CD4-positive, alpha-beta T cell treated with Interferon alpha-2 for 1 hour (primary cell): ENCODE measurements at places on chromosomes 13 and 19.
A peak's percentile ranks its signal among the peaks of the same experiment; 100 is the strongest.

DNA sequence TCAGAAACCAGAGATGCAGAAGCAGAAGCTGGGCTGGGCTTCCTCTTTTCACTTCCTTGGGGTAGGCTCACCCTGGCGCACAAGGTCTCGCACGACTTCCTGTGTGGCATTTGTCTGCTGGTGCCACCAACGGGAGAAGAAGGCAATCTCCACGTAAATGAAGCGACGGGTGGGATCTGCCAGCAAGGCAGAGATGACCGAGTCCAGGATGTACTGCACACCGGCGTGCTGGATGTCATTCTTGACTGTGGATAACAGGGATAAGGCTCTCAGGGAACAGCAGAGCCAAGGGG lies 1.3 kb downstream of the MAN2B1 start:
- DNase-seq = peak; percentile 78

GRCh38 chr19:46661735-46662592 lies 982 bp upstream of the DACT3 start:
- DNase-seq = peak; percentile 81

- DNase-seq = no peak
Measured at GRCh38 chr13:37226971-37227370, 121.5 kb upstream of the CSNK1A1L start.

GRCh38 chr13:111549464-111549863 lies 229.0 kb downstream of the TEX29 start:
- DNase-seq = no peak

DNA sequence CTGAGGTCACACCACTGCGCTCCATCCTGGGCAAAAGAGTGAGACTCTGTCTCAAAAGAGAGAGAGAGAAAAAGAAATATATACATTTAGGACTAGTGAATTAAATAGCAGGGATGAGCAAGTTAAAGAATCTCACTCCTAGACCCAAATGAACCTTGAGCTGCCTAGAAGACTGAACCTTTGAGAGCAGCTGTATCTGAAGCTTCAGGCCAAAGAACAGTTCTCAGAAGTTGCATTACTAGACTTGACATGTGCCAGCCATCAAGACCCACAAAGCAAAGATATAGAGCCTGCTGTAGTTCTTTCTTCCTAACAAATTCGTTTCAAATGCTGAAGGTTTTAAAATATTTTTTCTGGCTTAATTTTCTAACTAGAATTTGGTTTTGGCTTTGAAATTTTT lies 16.6 kb downstream of the DNAJC15 start:
- DNase-seq = no peak

- no peak for DNase-seq
Measured at GRCh38 chr19:47005873-47006272, 13.8 kb upstream of the NPAS1 start.

DNA sequence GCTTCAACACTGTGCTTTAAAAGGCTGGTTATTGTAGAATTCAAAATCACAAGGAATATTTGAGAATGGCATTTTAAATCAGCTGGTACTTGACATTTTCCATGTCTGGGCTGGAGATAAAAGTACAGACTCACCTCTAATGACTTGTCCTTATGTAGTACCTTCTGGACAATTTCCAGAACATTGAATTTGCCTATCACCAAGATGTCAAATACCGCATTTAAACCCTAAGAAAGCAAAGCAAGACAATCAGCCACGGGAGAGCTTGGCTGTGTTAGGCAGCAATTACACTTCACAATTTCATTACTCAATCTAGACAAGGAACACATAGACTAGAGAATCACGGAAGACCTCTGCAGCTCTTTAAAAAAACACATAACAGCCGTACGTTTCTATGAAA lies 36.8 kb downstream of the TMTC4 start:
- DNase-seq = no peak

DNA sequence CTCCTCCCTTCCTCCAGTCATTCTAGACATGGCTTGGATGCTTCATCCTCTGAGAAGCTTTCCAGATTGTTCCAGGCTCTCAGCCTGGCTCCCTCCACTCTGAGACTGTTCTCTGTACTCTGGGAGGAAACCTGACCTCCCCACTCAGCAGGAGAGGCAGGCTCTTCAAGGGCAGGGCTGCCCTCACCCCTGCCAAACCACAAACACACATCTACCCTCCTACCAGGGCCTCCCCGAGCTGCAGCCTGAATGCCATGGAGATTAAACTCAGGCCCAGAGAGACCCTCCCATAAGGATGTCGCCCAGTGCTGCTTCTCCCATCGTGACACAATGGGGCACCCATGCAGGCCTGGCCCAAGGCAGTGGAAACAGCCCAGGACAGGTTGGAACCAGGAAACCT lies 16.2 kb downstream of the NUMBL start:
- no peak for DNase-seq

GRCh38 chr19:19548915-19549759 lies 11.1 kb downstream of the CILP2 start:
- DNase-seq = no peak

DNA sequence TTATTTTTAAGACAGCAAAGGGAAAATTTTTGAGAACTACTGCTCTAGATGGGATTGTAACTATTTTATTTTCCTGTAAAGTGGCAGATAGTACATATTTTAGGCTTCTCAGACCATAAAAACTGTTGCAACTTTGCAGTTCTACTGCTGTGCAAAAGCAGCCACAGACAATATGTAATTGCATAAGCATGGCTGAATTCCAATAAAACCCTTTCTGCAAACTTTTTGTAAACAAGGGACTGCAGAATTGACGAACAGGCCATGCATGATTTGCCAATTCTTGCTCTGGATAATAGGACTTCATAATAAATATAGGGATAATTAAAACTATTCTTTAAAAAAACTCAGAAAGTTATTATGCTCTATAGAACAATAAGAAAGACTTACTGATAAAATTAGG lies 149.1 kb downstream of the SLITRK5 start:
- DNase-seq = no peak

- DNase-seq = no peak
Measured at GRCh38 chr19:18783958-18784785, 6.9 kb downstream of the COMP start.

GRCh38 chr19:18306209-18306887 lies 16.5 kb downstream of the LSM4 start:
- DNase-seq = no peak

DNA sequence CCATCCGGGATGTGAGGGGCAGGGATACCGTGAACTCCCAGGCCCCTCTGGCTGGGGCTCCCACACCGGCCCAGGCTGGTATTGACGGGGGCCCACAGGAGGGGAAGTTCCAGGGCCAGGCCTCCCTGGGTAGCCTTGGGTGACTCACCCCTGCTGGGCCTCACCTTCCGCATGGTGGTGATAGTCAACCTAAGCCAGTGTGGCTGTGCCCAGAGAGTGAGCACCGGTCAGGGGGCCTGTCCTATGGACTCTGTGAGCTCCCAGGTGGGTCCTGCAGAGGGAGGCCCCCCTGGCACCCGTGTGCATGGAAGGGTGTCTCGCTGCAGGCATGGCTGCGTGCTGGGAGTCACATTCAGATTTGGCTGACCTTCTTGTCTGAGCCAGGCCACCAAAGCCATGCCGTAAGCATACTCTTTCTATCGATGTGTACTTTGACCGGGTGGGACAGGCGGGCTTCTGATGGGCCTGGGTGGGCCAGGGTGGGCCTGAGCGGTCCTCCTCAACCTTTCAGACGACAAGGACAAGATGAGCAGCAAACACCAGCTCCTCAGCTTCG lies 27.6 kb downstream of the DHX34 start:
- peak; percentile 41 for DNase-seq

GRCh38 chr13:70945506-70945905 lies 837.3 kb upstream of the KLHL1 start:
- DNase-seq = no peak

GRCh38 chr13:48955536-48955935 lies 20.2 kb upstream of the FNDC3A start:
- no peak for DNase-seq

GRCh38 chr13:23644126-23644419 lies 73.9 kb downstream of the TNFRSF19 start:
- DNase-seq = no peak

- no peak for DNase-seq
Measured at GRCh38 chr19:12763100-12763499, 11.5 kb downstream of the BEST2 start.

GRCh38 chr13:60286707-60287106 lies 110.3 kb upstream of the TDRD3 start:
- DNase-seq = no peak

DNA sequence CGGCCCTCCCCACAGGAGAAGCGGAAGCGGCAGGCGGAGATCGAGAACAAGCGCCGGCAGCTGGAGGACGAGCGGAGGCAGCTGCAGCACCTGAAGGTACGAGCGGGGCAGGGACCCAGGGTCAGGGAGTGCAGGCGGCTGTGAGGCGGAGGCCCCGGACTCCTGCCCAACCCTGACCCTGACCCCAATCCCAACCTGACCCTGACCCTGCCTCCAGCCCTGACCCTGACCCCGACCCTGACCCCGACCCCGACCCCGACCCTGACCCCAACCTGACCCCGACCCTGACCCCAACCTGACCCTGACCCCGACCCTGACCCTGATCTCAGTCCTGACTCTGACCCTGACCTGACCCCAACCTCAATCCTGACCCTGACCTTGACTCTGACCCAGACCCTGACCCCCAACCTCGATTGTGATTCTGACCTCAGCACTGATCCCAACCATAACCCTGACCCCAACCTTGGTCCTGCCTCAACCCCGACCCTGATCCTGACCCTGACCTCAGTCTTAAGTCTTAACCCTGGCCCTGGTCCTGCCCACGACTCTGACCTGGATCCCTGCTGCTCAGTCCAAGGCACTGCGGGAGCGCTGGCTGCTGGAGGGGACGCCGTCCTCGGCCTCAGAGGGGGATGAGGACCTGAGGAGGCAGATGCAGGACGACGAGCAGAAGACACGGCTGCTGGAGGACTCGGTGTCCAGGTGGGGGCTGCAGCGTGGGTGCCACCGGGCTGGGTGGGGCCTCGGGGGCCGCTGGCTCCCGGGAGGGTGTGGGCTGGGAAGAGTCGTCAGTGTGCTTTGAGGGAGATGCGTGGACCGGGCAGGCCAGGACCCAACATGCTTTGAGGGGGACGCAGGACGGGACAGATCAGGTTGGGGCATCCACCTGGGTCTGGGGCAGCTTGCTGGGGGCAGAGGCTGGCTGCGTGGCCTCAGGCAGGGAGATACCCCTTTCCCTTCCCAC lies 18.5 kb downstream of the PALM start:
- no peak for DNase-seq

- DNase-seq = no peak
Measured at GRCh38 chr13:52945348-52945747, 83.3 kb upstream of the OLFM4 start.

DNA sequence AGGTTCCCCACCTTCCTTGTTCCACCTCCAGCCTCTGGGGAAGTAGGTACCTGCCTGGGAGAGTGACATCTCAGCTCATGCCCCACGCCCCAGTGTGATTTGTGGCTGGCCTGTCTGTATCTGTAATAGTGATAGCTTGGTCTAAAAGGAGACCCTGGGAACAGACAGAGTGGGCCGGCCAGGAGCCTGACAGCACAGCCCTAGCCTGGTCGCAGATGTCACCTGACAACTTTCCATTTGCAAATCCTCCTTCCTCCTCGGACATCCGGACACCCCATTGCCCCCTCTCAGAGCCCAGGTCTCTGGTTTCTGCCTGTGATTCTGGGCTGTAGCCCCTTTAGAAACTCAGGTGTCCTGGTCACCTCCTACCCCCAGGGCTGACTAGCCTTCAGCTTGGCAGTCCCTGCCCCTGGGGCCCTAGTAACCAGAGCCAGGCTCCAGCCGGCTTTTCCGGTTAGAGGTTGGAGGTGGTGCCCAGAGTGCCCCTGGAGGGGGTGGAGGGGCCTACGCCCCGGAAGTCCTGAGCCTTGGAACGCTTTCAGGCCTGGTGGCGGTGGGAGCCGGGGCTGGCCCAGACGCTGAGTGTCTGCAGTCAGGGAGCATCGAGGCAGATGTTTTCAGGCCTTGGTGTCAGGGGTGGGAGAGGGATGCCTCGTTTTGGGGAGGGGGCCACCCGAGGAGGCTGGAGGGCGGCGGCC lies 6.5 kb downstream of the LRRC8E start:
- DNase-seq = no peak

DNA sequence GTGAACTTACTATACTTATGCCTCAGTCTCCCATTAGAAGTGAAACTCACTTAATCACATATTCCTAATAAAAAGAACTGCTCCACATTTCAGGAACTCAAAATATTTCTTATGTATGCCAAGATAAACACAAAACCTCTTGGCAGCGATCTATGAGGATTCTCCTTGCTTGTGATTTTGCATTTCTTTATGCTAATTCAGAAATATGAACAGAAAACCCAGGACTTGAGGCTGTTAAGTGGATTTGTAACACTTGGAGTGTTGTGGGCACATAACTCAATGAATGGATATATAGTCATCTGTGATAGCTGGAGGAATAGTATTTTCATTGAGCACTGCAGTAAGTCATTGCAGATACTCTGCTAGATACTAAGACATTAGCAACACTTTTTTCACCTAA lies 5.6 kb upstream of the KATNAL1 start:
- DNase-seq = no peak

DNA sequence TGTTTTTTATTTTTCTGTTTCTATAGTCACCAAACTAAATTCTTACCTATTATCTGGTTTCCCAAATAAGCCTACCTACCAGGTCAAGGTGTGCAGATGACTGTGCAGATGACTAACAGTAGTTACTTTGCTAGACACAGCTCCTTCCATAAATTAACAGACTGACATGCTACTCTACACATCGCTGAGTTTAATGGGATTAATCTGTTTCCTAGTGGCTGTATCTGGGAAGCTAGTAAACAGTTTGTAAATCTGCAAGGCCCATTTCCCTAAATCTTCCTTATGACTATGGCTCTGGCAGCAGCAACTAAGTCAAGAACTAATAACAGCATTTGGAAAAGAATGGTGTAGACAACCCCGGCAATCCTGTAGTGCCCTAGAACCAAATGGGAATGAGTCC lies 27.9 kb downstream of the MIPEP start:
- DNase-seq = no peak

GRCh38 chr19:35354898-35355297 lies 3.4 kb upstream of the FFAR3 start:
- no peak for DNase-seq

DNA sequence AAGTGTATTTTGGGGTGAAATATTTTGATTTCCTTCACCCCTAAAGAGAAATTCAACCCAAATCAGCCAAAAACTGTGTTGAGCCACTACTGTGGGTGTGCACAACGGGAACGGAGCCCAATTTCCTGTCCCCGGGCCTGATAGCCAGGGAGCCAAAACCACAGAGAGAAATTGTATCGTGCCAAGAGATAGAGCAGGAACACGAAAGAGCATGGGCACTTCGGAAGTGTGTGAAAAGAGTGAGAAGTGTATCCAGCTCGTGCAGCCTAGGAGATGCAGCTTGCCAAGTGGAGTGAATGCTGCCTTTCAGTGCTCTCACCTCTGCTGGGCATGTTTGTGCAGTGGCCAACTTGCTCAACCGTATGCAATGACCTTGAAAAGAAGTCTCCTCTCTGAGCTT lies 19.4 kb upstream of the PLEKHF1 start:
- no peak for DNase-seq
